ENCODE measurements at places on chromosomes 3 and 15.

- DNase-seq, result no peak
- peaks cover 10% of the 10 kb centered on the region for H3K27me3 ChIP-seq
Measured at GRCh38 chr3:151403246-151403645, 18.7 kb upstream of the P2RY12 start.

DNA sequence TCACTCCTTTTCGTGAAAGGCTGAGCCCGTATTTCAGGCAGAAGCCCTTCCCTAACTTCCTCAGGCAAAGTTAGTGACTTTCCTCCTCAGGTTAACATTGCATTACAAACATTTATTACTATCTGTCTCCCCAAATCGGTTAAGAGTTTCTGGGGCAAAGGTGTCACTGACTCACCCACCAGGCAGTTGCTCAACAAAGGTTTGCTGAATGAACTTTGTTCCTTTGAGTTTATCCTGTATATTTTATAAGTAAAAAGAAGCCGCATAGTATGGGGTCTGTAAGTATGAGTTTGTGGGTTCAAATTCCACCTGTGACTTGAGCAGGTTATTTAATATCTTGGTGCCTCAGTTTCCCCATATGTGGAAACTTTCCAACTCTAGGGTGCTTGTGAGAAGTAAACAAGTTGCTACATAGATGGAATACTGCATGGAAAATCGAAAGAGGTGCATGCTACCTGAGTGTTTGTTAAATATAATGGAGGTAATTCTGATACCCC lies 177.7 kb downstream of the THRB start:
- no peak overlapping the region for H3K27ac ChIP-seq
- no peak for DNase-seq
- no peak overlapping the region for H3K4me3 ChIP-seq
- no peaks in the 10 kb centered on the region for H3K4me1 ChIP-seq
- no peaks in the 10 kb centered on the region for H3K36me3 ChIP-seq

DNA sequence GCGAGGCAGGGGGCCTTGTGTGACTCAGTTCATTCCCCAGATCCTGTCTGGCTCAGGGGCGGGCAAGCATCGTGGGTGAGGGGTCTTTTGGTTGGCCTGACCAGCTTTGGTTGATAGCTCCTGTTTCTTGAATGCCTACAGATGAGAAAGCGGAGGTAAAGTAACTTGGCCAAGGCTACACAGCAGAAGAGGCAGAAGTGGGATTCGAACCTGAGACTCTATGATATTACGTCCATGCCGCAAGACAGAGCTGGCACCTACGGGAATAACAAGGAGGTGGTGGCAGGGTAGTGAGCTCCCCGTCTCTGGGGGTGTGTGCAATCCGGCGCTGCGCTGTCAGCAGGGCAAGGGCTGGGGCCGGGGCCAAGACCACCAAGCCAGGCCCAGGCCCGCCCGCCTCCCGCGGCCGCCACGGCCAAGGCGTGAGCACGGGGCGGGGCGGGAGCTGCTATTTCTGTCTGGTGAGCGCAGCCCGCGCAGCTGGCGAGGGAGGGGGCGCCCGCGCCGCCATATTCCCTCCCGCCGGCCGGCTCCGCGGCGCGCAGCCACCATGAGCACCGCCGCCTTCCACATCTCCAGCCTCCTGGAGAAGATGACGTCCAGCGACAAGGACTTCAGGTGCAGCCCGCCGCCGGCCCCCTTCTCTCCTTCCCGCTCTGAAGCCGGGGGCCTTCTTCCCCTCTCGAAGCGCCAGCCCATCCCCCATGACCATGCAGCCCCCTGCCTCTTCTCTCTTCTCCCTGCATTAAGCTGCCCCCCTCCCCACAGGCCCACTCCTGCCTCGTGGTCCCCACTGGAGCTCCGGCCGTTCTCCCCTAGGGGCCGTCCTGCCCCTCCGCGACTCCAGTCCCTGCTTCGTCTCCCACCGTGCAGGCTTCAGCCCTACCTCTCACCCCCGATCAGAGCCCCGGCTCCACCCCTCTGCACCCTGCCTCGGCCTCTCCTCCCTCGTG lies at the start of gene CAND2:
TSS of gene CAND2 (plus strand) at position 510 of the 953 bp plus-strand sequence. CDS start at position 551, 41 bp downstream.
- H3K4me1 ChIP-seq, result peaks cover 5% of the 10 kb centered on the region
- H3K27me3 ChIP-seq, result peaks cover 27% of the 10 kb centered on the region
- peak; percentile 71 for DNase-seq
- no peaks in the 10 kb centered on the region for H3K36me3 ChIP-seq

- peak; percentile 58 for DNase-seq
- no peaks in the 10 kb centered on the region for H3K36me3 ChIP-seq
- H3K27me3 ChIP-seq, result no peaks in the 10 kb centered on the region
- H3K4me1 ChIP-seq, result peaks cover 11% of the 10 kb centered on the region
- no peak overlapping the region for H3K27ac ChIP-seq
- H3K4me3 ChIP-seq, result no peak overlapping the region
Measured at GRCh38 chr3:34056951-34057390, 258.5 kb downstream of the PDCD6IP start.

DNA sequence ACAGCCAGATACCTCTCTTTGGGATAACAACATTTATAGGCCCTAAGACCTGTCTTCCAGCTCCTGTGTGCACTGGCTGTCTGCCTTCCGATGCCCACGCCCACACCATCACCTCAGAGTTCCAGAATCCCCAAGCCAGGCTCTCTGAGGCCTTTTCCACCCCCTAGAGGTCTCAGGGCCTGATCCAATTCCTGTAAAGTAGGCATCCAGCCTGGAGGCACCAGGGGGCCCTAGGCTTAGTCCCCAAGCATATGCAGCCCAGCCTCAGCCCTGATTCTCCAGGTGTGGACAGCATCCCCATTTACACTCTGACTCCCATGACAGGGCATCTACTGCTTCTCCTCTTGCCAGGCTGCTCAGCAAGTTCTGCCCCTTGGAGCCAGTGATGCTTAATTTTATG lies 72.7 kb upstream of the CORO2B start:
- H3K27me3 ChIP-seq, result peaks cover 20% of the 10 kb centered on the region
- H3K36me3 ChIP-seq, result no peaks in the 10 kb centered on the region
- DNase-seq, result no peak
- H3K4me3 ChIP-seq, result no peak overlapping the region
- peaks cover 8% of the 10 kb centered on the region for H3K4me1 ChIP-seq
- no peak overlapping the region for H3K27ac ChIP-seq

GRCh38 chr3:54188176-54188791 lies 65.9 kb downstream of the CACNA2D3 start:
- no peaks in the 10 kb centered on the region for H3K36me3 ChIP-seq
- H3K4me1 ChIP-seq, result no peaks in the 10 kb centered on the region

- H3K27me3 ChIP-seq, result no peaks in the 10 kb centered on the region
- peaks cover 15% of the 10 kb centered on the region for H3K36me3 ChIP-seq
- no peak for DNase-seq
- peaks cover 2% of the 10 kb centered on the region for H3K4me1 ChIP-seq
- no peak overlapping the region for H3K4me3 ChIP-seq
Measured at GRCh38 chr3:11548721-11549131, 95.0 kb downstream of the VGLL4 start.

DNA sequence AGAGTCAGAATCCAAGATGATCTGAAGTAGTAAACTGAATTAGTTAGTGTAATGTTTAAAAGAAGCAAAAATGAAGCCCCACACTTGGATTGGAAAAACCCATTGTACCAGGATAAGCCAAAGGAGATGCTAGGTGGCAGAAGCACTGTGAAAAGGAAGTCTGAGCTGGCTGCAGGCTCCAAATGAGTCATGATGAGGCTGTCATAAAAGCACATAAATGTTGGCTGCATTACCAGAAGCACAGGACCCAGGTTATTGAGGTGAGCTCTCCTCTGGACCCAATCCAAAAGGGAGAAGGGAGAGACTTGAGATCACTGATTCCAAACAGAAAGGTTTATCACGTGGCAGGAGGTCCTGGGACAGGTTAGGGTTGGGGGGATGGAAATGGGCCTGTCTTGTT lies 3.2 kb upstream of the ACAN start:
- no peak overlapping the region for H3K4me3 ChIP-seq
- peaks cover 3% of the 10 kb centered on the region for H3K4me1 ChIP-seq
- peaks cover 67% of the 10 kb centered on the region for H3K27me3 ChIP-seq
- no peaks in the 10 kb centered on the region for H3K36me3 ChIP-seq
- DNase-seq, result no peak
- H3K27ac ChIP-seq, result no peak overlapping the region

- H3K4me3 ChIP-seq, result no peak overlapping the region
- H3K27ac ChIP-seq, result no peak overlapping the region
- no peak for DNase-seq
- peaks cover 10% of the 10 kb centered on the region for H3K27me3 ChIP-seq
- no peaks in the 10 kb centered on the region for H3K36me3 ChIP-seq
Measured at GRCh38 chr3:115825046-115825445, 201.7 kb downstream of the GAP43 start.

DNA sequence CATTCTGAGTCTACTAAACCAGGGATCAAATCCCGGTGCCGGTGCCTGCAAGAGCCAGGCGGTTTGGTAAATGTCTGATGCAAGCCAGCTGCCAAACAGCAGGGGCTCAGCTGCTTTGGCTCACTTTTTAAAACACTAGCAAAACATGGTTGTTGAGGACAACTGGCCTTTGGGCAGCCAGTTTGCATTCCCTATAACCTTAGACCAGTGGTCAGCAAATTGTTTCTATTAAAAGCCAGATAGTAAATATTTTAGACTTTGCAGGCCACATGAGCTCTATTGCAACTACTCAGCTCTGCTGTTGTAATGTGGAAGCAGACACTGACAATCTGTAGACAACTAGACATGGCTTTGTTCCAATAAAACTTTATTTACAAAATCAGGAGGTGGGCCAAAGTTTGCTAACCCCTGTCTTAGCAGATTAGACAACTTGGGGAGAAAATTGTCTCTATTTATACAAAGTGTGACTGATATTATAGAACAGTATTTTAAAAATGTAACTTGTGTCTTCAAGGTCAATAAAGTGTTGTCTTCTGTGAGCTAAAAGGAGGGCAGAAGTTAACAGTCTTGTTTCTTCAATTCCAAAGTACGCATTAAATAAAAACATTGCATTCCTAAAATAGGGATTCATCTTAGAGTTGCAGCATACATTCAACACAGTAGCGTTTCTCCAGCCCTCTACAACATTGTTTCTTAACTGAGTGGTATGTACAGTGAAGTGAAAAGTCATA lies 67.6 kb downstream of the SSUH2 start:
- H3K36me3 ChIP-seq, result no peaks in the 10 kb centered on the region
- H3K4me1 ChIP-seq, result no peaks in the 10 kb centered on the region
- H3K4me3 ChIP-seq, result no peak overlapping the region
- no peak for DNase-seq

- no peaks in the 10 kb centered on the region for H3K4me1 ChIP-seq
- H3K27ac ChIP-seq, result no peak overlapping the region
- H3K27me3 ChIP-seq, result no peaks in the 10 kb centered on the region
- no peaks in the 10 kb centered on the region for H3K36me3 ChIP-seq
Measured at GRCh38 chr15:48451736-48452135, 120.5 kb downstream of the DUT start.
